ENCODE measurements at places on chromosomes 4 and X. TPM values are rescaled to one million over a fixed set of nuclear protein-coding genes. Genes with fewer than 3 reads are reported as not detected.

DNA sequence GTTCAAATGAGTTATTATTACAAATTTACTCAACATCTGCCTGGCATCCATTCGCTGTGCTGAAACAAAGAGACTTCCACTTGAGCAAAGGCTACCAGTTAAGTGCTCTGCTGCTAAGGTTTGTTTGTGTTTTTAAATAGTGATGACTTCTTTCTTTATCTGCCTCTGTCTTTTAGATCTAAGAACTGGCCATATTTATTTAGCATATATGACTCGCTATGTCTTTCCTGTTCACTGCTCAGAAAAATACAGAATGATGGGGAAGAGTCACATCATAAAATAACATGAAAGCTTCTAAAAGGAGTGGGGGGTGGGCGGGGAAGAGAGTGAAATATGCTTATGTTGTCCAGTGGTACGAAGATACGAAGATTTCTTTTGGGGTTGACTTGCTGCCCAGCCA lies 322.2 kb downstream of the GPAT3 start:
- H3K27me3 ChIP-seq, result no peaks in the 10 kb centered on the region
- H3K4me3 ChIP-seq, result no peak overlapping the region
- no peak for DNase-seq

SPOCK3 gene
- 8.6 TPM for polyA plus RNA-seq

- H3K27ac ChIP-seq, result no peak overlapping the region
- H3K4me1 ChIP-seq, result no peaks in the 10 kb centered on the region
- DNase-seq, result no peak
- no peaks in the 10 kb centered on the region for H3K36me3 ChIP-seq
These were observed 360.5 kb upstream of the SLC7A11 start for GRCh38 chr4:138602664-138603063.

- no peaks in the 10 kb centered on the region for H3K4me1 ChIP-seq
- H3K27ac ChIP-seq, result no peak overlapping the region
- H3K36me3 ChIP-seq, result no peaks in the 10 kb centered on the region
- no peak for DNase-seq
These were observed 11.9 kb downstream of the REPS2 start for GRCh38 chrX:16958356-16958755.

HMGN5 gene
- polyA plus RNA-seq, result 16.5 TPM

GRCh38 chr4:27088491-27088890 lies 227.8 kb downstream of the STIM2 start:
- no peaks in the 10 kb centered on the region for H3K36me3 ChIP-seq
- H3K4me3 ChIP-seq, result no peak overlapping the region
- H3K27me3 ChIP-seq, result peaks cover 9% of the 10 kb centered on the region
- no peak overlapping the region for H3K27ac ChIP-seq
- H3K4me1 ChIP-seq, result no peaks in the 10 kb centered on the region

PNMA3 gene
- not detected for polyA plus RNA-seq

GLRA3 gene
- polyA plus RNA-seq, result 0.28 TPM

GRCh38 chrX:22015139-22015750 lies 16.9 kb upstream of the PHEX start:
- H3K27ac ChIP-seq, result no peak overlapping the region
- H3K27me3 ChIP-seq, result no peaks in the 10 kb centered on the region
- peak; percentile 61 for DNase-seq
- no peaks in the 10 kb centered on the region for H3K36me3 ChIP-seq
- H3K4me3 ChIP-seq, result no peak overlapping the region
- no peaks in the 10 kb centered on the region for H3K4me1 ChIP-seq

PABPC1L2A gene
- polyA plus RNA-seq, result 0.15 TPM

SUPT20HL1 gene
- 0.19 TPM for polyA plus RNA-seq

GRCh38 chrX:103845165-103845653 lies 13.2 kb upstream of the RAB9B start:
- no peaks in the 10 kb centered on the region for H3K27me3 ChIP-seq
- H3K4me3 ChIP-seq, result no peak overlapping the region
- peak; percentile 73 for DNase-seq
- no peaks in the 10 kb centered on the region for H3K4me1 ChIP-seq
- H3K27ac ChIP-seq, result no peak overlapping the region

DNA sequence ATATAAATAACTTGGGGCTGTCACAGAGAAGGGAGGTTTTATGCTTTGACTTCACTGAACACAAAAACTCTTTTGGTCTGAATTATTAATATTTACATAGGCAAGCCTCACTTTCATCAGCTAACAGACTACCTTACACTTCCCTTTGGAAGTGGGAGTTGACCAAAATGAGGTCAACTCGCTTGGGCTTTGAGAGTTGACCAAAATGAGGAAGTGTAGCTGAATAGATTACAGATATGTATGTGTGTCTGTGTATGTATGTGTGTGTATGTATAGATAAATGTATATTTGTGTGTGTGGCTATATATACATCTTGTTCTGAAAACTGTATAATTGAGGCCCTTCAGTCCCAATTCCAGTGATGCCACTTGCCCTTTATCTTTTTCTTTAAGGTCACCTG lies 113.3 kb upstream of the IL13RA1 start:
- no peak for DNase-seq
- no peak overlapping the region for H3K27ac ChIP-seq
- no peak overlapping the region for H3K4me3 ChIP-seq
- H3K4me1 ChIP-seq, result no peaks in the 10 kb centered on the region

GRCh38 chrX:151151665-151152267 lies 24.6 kb upstream of the GPR50 start:
- H3K36me3 ChIP-seq, result no peaks in the 10 kb centered on the region
- no peak overlapping the region for H3K27ac ChIP-seq
- peak; percentile 40 for DNase-seq
- H3K4me3 ChIP-seq, result no peak overlapping the region

DNA sequence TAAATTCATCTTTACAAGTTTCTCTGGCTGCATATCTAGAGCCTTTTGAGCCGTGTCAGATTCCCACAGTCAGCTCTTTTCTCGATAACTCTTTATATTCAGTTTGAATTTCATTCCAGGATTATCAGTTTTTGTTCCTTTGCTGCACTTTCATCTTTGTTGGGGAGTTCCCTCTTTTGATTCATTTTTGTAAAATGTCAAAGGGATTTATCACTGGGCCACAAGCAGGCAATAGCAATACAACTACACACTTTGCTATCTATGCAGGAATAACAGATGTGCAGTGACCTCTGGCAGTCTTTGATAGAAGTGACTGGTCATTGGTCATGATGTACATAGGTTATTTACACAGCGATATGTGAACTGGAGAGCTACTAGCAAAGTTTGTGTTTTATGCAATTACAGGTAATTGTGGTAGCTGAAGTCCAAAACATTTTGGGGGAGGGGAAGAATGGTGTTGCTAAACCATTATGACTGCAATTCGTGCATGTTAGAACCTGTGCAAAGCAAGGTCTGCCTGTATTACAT lies 43.8 kb downstream of the HPGDS start:
- H3K27ac ChIP-seq, result no peak overlapping the region
- no peak overlapping the region for H3K4me3 ChIP-seq
- DNase-seq, result peak; percentile 32
- no peaks in the 10 kb centered on the region for H3K36me3 ChIP-seq
- H3K27me3 ChIP-seq, result no peaks in the 10 kb centered on the region

VSIG4 gene
- 19.7 TPM for polyA plus RNA-seq

MGARP gene
- polyA plus RNA-seq, result 0.89 TPM

RHOH gene
- 11.6 TPM for polyA plus RNA-seq

SLC16A2 gene
- polyA plus RNA-seq, result 0.45 TPM

MAGEB2 gene
- not detected for polyA plus RNA-seq

- no peaks in the 10 kb centered on the region for H3K27me3 ChIP-seq
- peak; percentile 96 for DNase-seq
- H3K4me3 ChIP-seq, result peak within 1 kb of the TSS; percentile 67
- H3K36me3 ChIP-seq, result no peaks in the 10 kb centered on the region
- H3K27ac ChIP-seq, result peak within 1 kb of the TSS; percentile 83
These were observed at the start of gene CENPE for GRCh38 chr4:103198111-103198765. Gene CENPE (minus strand): TSS chr4:103198343. CDS start chr4:103198319, 24 bp downstream.

DNA sequence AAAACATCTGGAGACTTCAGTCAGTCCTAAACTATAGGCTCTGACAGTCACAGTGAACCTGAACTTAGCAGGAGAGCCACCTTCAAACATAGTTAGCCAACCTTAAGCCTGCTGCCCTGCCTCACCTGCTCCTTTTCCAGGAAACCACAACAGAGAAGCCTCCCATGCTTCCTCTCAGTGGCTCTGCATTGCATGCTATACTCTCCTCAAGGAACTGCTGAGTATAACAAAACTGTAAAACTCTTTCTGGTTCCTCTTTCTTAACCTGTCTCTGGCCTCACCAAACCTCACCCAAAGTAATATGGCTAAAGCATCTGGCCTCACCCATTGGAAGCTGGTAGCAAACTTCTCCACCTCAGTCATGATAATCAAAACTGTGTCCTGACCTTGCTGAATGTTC lies 122.1 kb downstream of the ANKRD50 start:
- H3K4me1 ChIP-seq, result no peaks in the 10 kb centered on the region
- DNase-seq, result no peak
- no peak overlapping the region for H3K4me3 ChIP-seq

MAML3 gene
- polyA plus RNA-seq, result 10.3 TPM

DNA sequence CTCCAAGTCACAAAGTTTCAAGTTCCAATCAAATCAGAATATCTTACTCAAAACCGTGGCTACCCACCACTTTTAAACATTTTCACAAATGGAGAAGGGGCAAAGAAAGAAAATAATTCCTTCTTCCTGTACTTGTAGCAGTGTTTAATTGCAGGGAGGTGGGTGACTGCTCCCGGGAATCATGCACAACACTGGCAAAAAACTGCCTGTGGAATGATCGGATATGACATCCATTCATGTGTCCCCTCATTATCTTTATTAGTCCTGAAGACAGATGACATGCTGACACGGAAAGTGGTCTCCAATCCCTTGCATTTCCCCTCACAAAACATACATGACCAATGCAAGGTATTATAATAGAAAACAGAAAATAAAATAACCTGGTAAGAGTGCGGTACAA lies 2.0 kb downstream of the TSPAN5 start:
- no peak overlapping the region for H3K4me3 ChIP-seq
- DNase-seq, result no peak
- H3K27ac ChIP-seq, result no peak overlapping the region
- peaks cover 31% of the 10 kb centered on the region for H3K4me1 ChIP-seq
- no peaks in the 10 kb centered on the region for H3K36me3 ChIP-seq
